ENCODE measurements at places on chromosomes 2 and 18.

GRCh38 chr2:24269265-24269664, 91.1 kb downstream of the ITSN2 start:
- peak; percentile 17 for DNase-seq

GRCh38 chr2:189574793-189575475, 5.7 kb downstream of the SLC40A1 start:
- DNase-seq = peak; percentile 62

DNA sequence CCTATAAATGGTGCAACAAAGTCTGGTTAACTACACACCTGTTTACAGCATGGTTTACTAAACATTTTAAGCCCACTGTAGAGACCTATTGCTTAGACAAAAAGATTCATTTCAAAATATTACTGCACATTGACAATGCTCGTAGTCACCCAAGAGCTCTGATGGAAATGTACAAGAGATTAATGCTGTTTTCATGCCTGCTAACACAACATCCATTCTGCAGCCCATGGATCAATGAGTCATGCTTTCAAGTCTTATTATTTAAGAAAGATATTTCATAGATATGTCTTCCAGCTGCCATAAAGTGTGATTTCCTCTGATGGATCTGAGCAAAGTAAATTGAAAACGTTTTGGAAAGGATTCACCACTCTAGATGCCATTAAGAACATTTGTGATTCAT, 781.1 kb downstream of the MBD2 start:
- no peak for DNase-seq

GRCh38 chr18:4077721-4078120, 377.4 kb downstream of the DLGAP1 start:
- DNase-seq = no peak

GRCh38 chr2:100870652-100871531, 51.0 kb downstream of the NPAS2 start:
- no peak for DNase-seq

GRCh38 chr2:9269695-9270360, 63.2 kb downstream of the ASAP2 start:
- no peak for DNase-seq

GRCh38 chr2:69315160-69315761, 71.8 kb downstream of the GFPT1 start:
- DNase-seq = no peak

DNA sequence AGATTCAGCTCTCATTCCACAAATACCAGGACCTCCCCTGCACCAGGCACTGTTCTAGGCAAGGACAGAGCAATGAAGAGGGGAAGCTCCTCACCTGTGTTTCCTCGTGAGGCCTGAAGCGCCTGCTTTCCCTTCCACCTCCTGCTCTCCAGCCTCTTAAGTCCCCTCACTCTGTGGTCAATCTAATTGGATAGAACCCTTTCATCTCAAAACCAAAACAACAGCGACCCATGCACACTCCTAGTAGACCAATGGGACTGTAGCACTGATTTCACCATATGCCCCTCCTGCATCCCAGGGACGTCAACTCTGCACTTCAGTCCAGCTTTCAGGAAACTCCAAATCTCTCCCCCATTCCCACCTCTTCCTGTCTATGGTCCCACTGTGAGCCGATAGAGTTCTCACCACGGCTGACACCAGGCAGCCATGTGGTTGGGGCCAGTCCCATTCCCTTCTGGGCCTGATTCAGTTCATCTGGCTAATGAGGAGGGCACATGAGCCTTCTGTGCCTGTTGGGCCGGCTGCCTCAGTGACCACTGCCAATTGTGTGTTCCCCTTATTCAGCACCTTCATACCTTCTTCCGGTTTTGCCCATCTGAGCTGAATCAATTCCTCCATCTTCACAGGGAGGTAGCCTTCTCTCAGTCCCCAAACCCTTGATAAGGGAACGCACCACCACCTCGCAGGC, 33.3 kb upstream of the MAT2A start:
- DNase-seq = no peak

GRCh38 chr2:239942090-239942489, 83.1 kb downstream of the NDUFA10 start:
- no peak for DNase-seq

DNA sequence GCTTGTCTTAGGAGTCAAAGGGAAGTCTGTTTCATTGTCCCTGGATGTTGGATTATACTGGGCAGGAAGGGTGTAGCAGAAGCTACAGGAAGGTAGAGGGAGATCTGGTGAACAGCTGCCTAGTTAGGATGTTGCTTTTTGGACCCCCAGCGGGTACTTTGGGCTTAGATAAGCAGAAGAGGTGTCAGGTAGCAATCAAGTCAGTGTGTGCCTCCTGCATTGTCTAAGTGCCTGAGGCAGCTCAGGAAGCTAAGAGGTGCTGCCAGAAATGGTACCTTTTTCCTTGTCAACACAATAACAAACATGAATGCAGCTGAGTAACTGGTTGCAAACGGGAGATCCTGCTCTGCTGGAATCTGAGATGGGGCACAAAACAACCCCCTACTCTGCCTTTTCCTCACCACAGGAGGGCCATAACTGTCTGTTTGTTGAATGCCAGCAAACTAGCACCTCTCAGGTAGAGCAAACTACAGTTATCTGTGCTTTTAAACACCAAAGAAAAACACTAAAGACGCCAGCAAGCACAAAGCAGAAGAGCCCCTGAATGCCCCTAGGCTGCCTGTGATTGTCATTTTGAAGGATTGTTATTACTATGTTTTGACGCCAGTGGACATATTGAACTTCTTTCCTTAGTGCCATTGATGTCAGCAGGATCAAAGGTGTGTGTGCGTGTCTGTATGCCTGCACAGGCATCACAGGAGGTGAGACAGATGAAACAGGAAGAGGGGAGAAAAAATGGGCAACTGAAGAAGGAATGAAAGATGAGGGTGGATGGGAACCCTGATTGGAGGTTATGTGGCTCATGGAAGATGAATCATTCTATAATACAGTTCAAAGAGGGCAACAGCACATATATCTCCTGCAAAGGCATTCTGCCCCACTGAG, 151.4 kb downstream of the ETAA1 start:
- DNase-seq = no peak

DNA sequence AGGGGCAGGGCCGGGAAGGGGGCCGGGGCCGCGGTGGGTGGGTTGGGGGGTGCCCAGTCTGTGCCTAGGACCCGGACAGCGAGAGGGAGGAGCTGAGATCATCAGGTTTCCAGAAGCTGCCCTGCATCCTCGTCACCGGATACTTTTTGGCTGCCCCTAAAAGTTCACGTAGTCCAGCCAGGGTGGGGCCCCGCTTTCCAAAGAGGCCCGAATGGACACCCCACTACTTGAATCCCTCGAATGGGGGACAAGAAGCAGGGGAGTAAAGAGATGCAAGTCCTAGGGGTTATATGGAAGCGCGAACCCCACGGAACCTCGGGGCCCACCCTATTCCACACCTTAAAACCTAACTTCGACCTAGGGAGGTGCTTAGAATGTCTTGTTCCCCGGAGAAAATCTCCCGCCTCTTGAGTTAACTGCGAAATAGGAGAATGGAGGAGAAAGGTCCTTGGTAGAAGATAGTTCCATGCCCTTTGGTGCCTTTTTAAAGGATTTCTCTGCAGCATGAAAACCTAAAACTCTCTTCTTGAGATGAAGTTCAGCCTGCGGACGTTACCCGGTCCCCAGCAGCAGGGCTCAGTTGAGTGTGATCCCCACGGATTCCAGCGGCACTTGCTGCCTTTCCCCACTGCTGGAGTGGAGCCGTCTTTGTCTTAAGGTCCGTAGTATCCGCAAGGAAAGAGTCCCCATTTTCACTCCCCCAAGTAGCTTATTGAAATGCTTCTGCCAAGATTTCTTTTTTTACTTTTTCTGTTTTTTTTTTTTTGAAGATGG, 2.1 kb upstream of the RNF152 start:
- no peak for DNase-seq

DNA sequence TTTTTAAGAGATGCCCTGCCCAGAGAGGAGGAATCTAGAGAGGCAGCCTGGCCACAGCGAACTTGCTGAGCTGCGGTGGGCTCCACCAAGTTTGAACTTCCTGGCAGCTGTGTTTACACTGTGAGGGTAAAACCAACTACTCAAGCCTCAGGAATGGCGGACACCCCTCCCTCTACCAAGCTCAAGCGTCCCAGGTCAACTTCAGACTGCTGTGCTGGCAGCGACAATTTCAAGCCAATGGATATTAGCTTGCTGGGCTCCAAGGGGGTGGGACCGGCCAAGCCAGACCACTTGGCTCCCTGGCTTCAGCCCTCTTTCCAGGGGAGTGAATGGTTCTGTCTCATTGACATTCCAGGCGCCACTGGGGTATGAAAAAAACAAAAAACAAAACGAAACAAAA, 289.4 kb downstream of the KCNS3 start:
- no peak for DNase-seq

GRCh38 chr18:59690186-59690982, 6.8 kb downstream of the CCBE1 start:
- no peak for DNase-seq

- DNase-seq = no peak
Observed at GRCh38 chr2:24924266-24924665, 4.2 kb upstream of the ADCY3 start.

- no peak for DNase-seq
Observed at GRCh38 chr2:86292571-86293515, 44.6 kb downstream of the REEP1 start.

- DNase-seq = no peak
Observed at GRCh38 chr2:190447766-190448165, 39.6 kb downstream of the MFSD6 start.

- no peak for DNase-seq
Observed at GRCh38 chr2:133732982-133733900, 165.0 kb upstream of the NCKAP5 start.

- DNase-seq = no peak
Observed at GRCh38 chr2:154724194-154724797, 25.8 kb downstream of the KCNJ3 start.

DNA sequence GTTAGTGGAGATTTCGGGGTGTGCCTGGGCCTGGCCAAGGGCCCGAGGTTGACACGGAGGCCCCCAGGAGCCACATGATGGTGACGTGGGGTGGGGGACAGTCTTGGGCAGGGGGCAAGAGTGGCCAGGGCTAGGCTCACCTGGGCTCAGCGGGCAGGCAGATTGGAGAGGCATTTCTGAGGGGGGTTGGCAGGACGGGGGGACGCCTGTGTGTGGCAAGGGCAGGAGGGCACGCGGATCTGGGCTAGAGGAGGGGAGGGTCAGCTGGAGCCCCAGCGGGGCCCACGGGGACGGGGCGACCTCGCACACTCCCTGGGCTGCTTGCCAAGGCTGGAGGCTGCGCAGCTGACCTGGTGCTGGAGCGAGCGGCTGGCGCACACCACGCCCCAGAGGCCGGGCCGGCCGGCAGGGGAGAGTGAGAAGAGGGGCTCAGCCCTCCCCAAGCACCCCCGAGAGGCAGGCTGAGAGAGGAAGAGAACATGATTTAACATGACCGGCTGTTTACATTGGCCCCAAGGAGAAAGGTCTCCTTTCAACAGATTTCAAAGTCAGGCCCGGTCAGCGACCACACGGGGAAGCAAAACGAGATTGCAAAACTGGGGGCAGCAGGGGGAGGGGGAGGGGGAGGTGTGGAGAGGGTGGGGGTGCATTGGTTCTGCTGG, 38.0 kb upstream of the SNED1 start:
- DNase-seq = no peak

DNA sequence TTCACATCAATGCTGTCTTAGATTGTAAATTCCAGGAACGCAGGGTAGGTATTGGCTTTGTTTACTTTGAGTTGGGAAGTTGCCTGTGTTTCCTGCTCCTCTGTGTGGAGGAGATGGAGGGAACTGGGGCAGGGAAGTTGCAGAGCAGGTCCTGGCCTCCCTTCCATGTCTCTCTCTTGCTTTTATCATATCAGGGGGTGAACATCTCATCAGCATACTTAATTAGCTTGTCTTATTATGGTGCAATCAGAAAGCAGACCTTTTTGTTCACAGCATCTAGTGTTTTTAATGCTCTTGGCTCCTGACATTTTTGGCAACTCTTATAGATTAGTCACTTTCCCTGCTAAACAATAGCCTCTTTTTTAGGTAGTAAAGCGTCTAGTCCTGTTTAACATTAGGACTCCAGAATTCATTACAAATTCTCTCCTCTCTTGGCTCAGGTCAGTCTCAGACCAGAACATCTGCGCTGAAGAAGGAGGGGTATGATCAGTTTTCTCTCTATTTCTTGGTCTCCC, 11.5 kb upstream of the DIPK1C start:
- peak; percentile 34 for DNase-seq

GRCh38 chr18:74942319-74942910, 266.5 kb downstream of the PTGR3 start:
- no peak for DNase-seq

DNA sequence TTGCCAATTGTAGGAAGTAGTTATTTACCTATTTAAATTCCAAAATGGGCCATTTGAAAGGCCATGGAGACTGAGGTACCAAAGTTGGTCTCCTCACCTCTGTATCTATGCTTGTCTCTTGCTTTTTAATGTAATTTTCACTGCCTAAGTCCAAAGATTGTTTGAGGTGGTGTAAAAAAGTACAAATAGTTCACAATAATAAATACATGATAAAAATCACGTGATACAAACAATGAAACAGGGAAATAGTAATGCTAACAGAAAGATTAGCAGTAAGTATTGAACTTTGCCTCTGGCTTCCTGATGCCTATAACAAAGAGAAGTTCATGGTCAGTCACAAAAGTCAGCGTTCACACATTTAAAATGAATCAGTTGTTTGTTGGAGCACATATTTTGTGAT, 67.6 kb downstream of the CNTNAP5 start:
- DNase-seq = no peak

GRCh38 chr2:58634653-58635370, 393.7 kb upstream of the FANCL start:
- peak; percentile 19 for DNase-seq

GRCh38 chr18:59779979-59780378, 82.8 kb upstream of the CCBE1 start:
- DNase-seq = no peak

DNA sequence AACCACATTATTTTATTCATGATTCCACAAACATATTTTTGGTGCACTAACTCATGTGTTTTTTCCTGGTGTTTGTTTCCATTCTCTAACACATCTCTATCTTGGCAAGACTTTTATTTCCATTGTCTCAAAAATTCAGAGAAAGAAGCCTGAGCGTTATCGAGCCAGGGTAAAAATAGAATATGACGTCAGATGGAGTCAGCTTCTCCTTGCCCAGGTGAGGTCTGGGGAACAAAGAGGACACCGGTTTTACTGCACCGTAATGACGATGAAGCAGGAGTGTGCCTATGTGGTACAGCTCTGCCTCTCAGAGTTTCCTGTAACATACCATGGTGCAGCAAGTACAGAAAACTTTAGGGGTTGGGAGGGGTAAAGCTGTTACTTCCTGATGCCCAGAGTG, 661.6 kb downstream of the PLCL1 start:
- DNase-seq = no peak

DNA sequence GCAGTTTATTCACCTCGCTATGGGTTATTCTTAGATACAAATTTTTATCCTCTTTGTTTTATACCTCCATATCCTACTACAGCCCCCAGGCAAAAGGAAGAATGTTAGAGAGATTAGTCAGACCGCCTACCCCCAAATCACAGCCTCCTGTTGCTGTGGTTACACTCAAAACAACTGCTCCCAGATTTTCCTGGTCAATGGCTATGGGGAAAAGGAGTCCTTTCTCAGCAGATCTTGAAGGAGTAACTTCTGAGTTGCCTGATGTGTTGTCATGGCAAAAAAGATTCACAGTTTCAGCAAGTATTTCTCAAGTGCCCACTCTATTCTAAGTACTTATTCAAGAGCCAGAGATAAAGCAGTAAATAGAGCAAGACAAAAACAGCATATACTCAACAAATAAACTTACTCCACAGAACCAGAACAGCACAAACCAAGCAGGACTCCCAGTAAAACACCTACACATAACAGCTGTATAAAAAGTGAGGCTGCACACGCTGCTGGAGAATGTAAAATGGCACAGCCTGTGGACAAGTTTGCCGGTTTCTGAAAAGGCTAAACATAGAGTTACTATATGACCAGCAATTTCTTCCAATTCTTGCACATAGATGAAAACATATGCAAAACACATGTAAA, 104.8 kb downstream of the NOL10 start:
- peak; percentile 79 for DNase-seq
